ENCODE measurements at places on chromosomes 13 and 19.

DNA sequence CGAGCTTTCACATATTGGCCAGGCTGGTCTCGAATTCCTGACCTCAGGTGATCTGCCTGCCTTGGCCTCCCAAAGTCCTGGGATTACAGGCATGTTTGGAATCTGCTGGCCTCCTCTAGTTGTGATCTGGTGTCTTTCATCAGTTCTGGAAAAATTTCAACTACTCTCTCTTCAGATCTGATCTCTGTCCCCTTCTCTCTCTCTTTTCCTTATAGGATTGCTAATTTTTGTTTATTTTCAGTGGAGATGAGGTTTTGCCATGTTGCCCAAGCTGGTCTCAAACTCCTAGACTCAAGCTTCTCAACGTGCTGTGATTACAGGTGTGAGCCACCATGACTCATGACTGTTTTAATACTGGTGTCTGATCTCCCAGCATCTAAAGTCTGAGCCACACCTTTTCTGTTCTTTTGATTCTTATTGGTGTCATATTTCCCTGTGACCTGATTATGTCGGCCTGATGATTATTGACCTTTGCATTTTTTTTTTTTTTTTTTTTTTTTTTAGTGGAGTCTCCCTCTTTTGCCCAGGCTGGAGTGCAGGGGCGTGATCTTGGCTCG is 10.4 kb upstream of the NANOS2 start:
- no peak for DNase-seq

GRCh38 chr19:42271045-42271419 is 2.0 kb downstream of the CIC start:
- DNase-seq = no peak

DNA sequence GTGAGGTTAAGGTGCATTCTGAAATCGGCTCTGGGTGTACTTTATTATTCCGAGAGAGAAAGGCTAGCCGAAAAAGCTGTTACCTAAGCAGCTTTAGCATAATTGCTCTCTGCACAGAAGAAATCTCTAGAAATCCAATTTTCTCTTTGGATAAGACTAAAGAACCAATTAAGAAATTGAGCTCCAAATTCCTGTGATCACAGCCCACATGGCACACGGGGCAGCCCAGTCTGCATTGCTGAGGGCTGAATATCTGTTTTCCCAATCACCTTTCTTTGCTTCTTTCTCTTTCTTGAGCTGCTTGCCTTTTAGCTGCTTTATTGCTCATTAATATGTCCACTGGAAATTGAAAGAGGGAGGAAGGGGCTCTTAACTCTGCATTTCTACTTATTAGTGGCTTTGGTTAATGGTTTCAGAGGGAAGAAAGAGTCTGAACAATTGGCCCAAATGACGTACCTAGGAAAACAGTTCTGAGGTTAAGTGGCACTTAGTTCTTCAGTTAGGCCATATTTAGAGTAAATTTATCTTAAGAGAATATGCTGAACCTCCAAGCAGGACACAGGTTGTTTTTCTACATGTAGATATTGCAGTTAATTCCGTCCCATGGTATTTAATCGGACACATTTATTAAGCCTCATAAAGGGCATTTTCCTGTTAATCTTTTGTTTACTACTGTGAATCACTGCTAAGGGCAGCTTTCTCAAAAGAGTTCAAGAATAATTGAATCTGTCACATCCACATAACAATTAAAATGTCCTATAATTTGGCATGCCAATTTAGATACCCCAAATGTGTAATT is 265.7 kb downstream of the ABCC4 start:
- no peak for DNase-seq

GRCh38 chr19:12995596-12996405 is 526 bp downstream of the NFIX start:
- DNase-seq = no peak

GRCh38 chr13:67408798-67409197 is 178.7 kb upstream of the PCDH9 start:
- DNase-seq = no peak

DNA sequence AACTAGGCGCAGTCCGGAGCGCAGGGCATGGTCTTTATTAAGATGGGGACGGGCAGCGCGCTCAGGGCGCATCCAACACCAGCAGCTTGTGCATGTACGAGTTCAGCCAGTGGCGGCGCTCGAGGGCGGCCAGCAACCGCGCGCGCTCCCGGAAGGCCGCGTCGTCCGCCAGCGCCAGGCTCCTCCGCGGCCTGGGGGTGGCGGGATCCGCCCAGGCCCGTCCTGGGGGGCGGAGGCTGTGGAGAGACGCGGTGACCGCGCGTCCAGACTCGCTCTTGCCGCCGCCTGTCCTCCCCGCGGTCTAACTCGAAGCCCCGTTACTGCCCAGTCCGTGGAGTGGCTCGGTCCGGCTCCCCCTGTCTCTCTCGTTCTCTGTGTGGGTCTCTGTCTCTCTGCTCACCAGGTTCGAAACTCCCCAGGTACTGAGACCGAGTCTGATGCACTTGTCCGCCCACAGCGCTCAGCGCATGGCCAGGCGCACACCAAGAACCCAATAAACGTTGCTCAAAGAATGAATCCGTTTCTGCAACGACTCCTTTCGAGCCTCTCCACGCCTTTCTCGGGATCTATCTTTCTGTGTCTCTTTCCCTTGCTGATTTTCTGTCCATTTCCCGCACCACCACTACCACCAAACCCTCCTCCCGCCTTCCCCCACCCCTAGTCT is 702 bp downstream of the PTH2 start:
- DNase-seq = peak; percentile 71
